ENCODE measurements at places on chromosomes 12 and 14. TPM values are rescaled to one million over a fixed set of nuclear protein-coding genes. Genes with fewer than 3 reads are reported as not detected.

- no peak for DNase-seq
These were observed 154.6 kb upstream of the BCL2L14 start for GRCh38 chr12:11916113-11916512.

DNA sequence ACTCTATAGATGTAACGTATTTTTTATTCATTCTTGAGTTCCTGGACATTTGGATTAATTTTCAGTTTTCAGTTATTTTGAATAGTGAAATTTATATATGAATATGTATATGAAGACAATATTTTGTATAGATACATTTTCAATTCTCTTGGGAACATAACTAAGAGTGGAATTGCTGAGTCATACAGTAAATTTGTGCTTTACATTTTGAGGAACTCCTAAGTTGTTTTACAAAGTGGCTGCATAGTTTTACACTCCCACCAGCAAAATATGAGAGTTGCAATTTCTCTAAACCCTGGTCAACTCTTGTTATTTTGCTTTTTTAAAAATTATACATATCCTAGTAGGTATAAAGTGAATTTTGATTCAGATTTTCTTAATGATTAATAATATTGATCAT is 1838.6 kb upstream of the SEL1L start:
- DNase-seq = no peak

DNA sequence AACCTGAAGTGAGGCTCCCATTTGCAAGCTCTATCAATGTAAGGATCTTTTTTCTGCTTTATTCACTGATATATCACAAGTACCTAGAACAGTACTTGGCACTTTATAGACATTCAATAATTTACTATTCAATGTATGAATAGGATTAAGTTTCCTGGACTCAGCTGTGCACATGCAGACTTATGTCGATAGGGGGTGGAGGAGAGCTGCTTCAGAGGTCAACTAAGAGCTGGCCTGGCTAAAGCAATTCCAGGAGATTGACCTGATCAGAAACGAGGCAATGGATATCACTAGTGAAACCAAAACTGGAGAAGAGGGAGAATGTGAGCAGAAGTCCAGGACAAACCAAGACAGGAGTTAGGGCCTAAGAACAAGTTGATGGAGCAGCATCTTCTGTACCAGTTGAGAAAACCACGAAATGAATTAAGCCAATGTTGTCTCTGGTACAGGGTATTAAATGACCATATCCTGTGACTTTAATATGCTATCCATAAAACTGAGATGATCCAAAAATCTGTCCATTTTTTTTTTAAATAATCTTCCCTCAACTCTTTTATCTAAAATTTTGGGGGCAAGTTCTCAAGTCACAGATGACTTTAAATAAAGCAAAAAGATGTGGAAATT is 169.2 kb downstream of the PIK3C2G start:
- DNase-seq = peak; percentile 27

- no peak for DNase-seq
These were observed 184.5 kb upstream of the KRR1 start for GRCh38 chr12:75695926-75696325.

DNA sequence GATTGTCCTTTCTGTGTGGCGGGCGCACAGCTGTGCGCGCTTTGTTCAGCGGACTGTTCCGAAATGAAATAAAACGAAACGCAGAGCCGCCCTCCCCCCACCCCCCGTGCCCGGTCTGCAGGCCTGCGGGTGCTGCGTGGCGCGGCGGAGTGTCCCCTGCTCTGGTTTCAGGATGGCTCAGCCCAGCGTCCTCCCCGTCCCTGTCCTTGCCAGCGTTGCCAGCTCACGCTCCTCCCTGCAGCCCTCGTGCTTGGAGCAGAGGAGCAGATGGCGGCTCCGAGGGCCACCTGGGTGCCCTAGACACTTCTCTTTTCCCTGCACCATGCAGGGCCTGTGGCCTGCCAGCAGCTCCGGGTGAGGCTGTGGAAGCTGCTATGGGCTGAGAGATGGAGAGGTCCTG is 17.5 kb upstream of the BEGAIN start:
- peak; percentile 62 for DNase-seq

DNA sequence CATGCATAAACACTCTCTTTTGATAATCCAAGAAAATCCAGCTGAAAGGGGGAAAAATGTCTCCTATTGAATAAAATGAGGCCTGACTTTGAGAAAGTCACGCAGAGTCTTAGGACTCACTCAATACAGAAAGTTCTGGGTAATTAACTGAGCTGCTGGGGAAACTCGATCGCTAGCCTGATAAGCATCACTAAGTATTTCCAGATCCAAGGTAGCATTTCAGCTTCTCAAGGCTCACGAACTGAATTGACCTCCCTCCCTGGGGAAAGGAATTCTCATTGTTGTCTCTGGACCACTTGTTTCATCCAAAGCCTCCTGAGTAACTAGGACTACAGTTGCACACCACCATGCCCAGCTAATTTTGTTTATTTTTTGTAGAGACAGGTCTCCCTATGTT is 13.8 kb upstream of the ANAPC5 start:
- DNase-seq = no peak

DNA sequence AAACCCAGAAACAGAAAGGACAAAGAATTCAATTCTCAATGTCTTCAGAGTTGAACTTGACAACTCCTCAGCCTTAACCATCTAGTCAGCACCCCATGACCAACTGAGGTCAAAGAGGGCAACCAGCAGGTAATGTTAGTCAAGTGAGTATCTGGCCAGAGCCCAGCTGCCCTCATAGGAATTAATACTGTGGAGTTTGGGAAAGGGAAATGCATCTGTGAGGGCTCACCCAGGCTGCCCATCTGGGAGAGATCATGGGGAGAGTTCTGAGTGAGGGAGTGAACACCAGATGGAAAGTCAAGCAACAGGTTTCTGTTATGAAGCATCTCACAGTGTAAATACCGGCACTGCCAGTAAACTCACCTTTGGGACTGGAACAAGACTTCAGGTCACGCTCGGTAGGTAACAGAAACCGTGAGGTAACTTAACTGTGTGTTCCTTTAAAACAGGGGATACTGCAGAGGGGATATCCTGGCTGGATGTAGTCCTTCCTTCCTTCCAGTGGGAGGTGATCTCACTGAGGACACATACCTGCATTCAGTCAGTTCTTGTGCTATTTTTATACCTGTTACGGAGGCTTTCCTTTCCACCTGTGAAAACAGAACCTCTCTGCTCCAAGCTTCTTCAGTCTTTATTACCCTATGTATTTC is 94.4 kb downstream of the DAD1 start:
- peak; percentile 64 for DNase-seq

DNA sequence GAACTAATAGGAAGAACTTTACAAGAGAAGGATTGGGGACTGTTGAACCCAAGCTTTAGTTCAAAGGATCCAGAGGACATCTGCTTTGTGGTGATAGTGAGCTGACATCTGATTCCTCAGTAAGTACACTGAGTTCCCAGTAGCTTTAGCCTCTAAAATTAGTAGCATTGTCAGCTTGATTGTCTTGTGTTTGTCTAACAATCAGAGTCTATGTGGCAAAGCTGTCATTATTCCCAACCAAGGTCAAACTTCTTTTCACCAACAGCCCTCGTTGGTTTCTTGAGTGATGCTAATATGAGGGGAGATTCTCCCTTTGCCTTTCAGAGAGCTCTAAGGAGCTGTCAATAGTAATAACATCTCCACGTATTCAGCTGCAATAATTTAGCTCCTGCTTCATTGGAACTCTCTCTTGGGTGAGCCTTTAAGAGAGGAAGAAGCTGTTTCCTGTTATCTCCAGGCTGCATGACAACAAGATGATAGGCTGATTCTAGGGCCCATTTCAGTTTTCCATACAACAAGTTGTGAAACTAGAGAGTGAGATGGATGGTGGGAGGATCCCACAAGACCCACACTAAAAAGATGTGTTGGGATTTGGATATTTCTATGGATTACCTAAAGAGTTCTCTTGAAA is 46.7 kb downstream of the TGFB3 start:
- DNase-seq = no peak

DNA sequence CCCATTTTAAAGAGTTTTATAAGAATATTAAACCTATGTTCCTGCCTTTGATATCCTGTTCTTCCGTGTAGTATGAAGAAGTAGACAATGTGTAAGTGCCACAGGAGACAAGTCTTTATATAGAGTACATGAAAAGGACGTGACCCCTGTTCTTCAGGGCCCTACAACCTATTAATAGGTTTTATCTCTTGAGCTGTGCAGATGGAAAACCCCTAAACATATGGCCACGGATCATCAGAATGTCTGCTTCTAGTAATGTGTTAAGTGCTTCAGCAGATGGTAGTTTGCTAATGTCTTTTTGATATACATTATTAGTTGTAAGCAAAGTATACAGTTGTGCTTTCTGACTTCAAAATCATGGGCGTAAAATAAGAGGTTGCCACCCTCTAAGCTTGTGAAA is 228.5 kb downstream of the PTPRO start:
- no peak for DNase-seq

GRCh38 chr12:71694099-71694820 is 8.4 kb downstream of the TMEM19 start:
- DNase-seq = no peak

- DNase-seq = peak; percentile 89
These were observed at the start of gene JPH4 for GRCh38 chr14:23578560-23579310. JPH4 (minus strand) TSS chr14:23578790; CDS start chr14:23577453, 1,337 bp downstream.

DNA sequence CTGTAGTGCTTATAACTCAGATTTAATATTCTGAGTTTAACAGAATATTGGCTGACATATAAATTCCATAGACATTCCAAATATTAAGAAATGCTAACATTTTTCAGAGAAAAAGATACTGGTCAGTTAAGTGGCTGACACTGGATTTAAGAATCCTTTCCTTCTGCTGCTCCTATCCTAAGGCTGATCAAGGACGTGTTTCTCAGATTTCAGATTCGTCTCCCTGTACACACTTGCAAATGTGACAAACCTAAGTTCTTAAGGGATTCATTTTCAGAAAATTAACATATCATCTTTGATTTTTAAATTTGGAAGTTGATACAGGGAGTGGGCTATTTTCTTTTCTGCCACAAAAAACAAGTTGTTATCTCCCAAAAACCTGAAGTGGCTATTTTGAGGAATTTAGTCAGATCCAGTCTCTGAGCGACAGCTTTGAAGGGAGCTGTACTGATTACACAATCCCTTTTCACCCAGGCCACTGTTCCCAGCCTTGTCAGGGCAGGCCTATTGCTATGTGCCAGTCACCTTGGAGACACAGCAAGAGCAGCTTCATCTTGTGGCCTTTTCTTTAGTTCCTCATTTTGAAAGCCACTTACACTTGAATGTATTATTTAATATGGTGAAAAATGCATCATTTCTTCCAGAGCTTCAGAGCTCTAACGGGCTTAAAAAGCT is 370.6 kb downstream of the KCNH5 start:
- DNase-seq = no peak

DNA sequence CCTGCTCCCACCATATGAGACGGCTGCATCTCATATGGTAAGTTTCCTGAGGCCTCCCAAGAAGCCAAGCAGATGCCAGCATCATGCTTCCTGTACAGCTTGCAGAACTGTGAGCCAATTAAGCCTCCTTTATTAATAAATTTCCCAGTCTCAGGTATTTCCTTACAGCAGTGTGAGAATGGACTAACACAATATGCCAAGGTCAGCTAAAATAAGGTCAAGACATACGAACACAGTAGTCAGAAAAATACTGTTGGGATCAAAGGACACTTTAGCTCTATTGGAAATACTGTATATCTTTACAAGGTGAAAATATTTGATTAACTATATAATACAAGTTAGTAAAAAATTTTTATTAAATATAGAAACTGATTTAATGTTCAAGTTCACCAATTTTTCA is 28.8 kb downstream of the SEL1L start:
- no peak for DNase-seq

MYH6 gene
- total RNA-seq = 0.03 TPM

IGF1 gene
- total RNA-seq = not detected

CPNE6 gene
- 0.04 TPM for total RNA-seq

KLHDC1 gene
- 0.07 TPM for total RNA-seq

TMEM119 gene
- total RNA-seq = 0.85 TPM

CFAP73 gene
- 0.33 TPM for total RNA-seq

CCDC177 gene
- 0.17 TPM for total RNA-seq

KRT6C gene
- total RNA-seq = not detected

DCN gene
- total RNA-seq = 0.22 TPM
